DND-41 (cell line): ENCODE measurements at places on chromosomes 2 and 18.

DNA sequence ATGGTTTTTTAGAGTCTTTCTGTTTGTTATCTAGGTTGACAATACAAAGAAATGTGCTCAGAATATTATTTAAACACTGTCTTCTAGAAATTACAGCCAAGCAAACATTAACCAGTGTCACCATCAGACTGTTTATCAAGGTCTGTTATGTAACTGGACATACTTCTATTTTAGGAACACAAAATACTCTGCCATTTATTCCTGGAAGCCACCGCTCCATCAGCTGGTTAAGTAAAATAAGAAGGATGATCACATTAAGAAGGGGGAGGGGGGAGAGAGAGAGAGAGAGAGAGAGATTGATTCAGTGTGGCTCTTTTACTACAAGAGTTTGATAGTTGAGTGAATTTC, 47.9 kb downstream of the MBP start:
- no peaks in the 10 kb centered on the region for H3K27me3 ChIP-seq
- no peak overlapping the region for H3K4me3 ChIP-seq
- DNase-seq: no peak
- H3K4me1 ChIP-seq: peaks cover 48% of the 10 kb centered on the region
- H3K27ac ChIP-seq: peak overlapping the region; percentile 1; the same call in 1 of the 2 replicates

- no peak for DNase-seq
- H3K4me1 ChIP-seq: no peaks in the 10 kb centered on the region
- no peak overlapping the region for H3K27ac ChIP-seq
- H3K36me3 ChIP-seq: no peaks in the 10 kb centered on the region
- H3K27me3 ChIP-seq: peaks cover 16% of the 10 kb centered on the region
- no peak overlapping the region for H3K4me3 ChIP-seq
Observed at GRCh38 chr2:170284205-170284604, 106.3 kb downstream of the MYO3B start.

DNA sequence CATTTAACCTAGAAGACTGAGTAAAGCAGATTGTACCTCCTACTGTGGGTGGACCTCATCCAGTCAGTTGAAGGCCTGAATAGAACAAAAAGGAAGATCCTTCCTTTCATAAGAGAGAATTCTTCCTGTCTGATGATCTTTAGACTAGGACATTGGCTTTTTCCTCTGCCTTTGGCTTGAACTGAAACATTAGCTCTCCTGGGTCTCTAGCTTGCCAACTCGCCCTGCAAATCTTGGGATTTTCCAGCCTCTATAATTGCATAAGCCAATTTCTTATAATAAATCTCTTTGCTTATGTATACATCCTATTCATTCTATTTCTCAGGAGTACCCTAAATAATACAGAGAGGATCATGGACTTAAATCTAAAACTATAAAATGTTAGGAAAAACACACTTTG, 6.2 kb upstream of the KDSR start:
- no peaks in the 10 kb centered on the region for H3K36me3 ChIP-seq
- H3K4me3 ChIP-seq: no peak overlapping the region
- no peaks in the 10 kb centered on the region for H3K27me3 ChIP-seq
- no peak for DNase-seq
- H3K4me1 ChIP-seq: peaks cover 7% of the 10 kb centered on the region

DNA sequence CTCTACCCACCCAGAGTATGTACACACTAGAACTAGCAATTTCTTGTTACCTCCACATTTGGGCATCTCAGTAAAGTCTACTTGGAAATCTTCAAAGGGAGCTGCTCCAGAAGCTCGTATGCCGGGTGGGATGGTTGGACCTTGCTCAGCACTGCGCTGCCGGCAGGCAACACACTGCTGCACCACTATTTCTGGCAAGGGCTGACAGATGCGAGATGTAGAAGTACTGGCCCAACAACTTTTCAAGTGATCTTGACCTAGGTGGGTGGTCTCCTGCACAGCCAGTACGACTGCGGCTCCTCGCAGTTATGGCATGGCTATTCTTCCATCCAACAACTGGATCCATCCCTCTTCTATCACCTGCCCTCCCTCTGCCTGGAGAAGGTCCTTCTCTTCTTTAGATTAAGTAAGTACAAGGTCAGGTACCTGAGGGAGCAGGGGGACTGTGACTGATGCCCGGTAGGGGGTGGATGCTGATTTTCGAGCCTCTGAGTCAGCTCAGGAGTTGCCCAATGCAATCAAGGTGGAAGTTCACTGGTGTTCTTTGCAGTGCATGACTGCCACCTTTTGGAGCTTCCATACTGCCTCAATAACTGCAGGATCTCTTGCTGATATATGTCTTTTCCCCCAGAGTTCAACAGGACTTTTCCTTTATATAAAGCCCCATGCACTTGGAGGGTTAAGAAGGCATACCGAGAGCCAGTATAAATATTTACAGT, 100.4 kb upstream of the SLC1A4 start:
- H3K4me3 ChIP-seq: no peak overlapping the region
- no peaks in the 10 kb centered on the region for H3K4me1 ChIP-seq
- no peaks in the 10 kb centered on the region for H3K27me3 ChIP-seq

DNA sequence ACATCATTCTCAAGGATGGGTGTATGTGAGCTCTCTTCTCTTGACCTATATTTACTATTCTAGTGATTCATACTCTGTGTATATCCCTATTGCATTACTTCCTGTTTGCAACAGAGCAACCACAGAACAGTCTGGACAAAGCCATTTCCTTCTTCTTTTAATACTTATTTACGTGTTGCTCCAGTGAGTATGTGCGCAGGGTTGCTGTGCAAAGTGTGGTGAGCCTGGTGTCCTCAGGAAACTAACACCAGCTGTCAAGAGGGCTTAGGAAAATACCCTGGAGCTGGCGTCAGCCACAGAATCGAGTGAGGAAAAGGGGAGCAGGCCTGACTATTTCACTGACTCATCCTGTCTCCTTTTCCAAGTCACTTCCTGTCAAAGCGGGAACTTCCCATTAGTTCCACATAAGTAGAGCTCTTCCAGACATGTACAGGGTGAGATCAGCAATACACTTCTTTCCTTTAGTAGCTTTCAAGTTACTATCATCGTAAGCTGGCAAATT, 214.1 kb upstream of the COPS8 start:
- no peaks in the 10 kb centered on the region for H3K4me1 ChIP-seq
- H3K4me3 ChIP-seq: no peak overlapping the region
- H3K27ac ChIP-seq: no peak overlapping the region
- no peak for DNase-seq

DNA sequence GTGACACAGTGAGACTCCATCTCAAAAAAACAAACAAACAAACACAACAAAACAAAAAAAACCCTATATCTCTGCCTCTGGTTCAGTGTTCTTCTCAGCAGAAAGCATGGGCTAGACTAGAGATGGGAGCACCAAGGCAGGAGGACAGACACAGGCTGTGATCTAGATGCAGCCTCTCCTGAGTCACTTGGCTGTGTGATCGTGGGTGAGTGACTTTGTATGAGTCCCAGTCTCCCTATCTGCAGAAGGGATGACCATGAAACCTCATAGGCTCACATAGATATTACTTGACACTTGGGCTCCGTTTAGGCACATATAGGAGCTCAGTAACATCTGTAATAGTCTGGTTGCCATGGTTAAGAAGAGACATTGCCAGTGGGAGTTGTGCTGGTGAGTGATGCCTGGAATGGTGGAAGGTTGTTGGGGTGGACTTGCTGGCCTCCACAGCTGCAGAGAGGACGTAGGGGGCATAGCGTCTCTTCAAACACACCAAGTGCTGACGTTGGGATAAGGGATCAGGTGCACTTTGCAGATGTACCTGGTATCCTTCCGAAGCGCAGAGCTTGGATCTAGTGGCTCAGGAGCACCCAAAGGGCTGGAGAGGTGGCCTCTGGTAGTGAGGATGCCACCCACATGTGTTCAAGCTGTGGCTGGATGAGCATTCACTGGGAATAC, 318.9 kb upstream of the HS6ST1 start:
- no peaks in the 10 kb centered on the region for H3K36me3 ChIP-seq
- H3K4me1 ChIP-seq: no peaks in the 10 kb centered on the region
- H3K4me3 ChIP-seq: no peak overlapping the region
- H3K27ac ChIP-seq: no peak overlapping the region
- DNase-seq: peak; percentile 1

- peaks cover 13% of the 10 kb centered on the region for H3K4me1 ChIP-seq
- H3K27ac ChIP-seq: peak overlapping the region; percentile 56
- peak; percentile 4 for DNase-seq
- H3K4me3 ChIP-seq: no peak overlapping the region
Observed at GRCh38 chr2:223042704-223043118, 9.3 kb upstream of the KCNE4 start.

DNA sequence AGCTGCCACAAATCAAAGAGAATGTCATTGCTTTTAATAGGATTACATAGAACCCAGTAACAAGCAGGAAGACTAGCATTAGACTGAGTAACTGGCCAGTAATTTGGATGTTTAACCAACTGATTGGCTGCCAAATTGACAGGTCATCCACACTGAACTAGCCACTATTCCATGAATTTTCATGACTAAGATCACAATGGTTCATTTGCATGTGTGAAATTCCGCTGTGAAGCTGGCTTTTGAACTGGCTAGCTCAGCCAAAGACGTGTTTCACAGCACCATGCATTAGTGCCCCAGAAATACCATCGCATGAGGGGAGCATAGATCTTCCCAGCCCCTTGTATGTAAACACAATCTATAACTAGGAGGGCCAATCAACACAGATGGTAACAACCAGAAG, 649.8 kb downstream of the ARHGAP15 start:
- H3K27me3 ChIP-seq: no peaks in the 10 kb centered on the region
- no peak overlapping the region for H3K27ac ChIP-seq
- DNase-seq: no peak
- no peaks in the 10 kb centered on the region for H3K36me3 ChIP-seq
- H3K4me3 ChIP-seq: no peak overlapping the region
- H3K4me1 ChIP-seq: no peaks in the 10 kb centered on the region

DNA sequence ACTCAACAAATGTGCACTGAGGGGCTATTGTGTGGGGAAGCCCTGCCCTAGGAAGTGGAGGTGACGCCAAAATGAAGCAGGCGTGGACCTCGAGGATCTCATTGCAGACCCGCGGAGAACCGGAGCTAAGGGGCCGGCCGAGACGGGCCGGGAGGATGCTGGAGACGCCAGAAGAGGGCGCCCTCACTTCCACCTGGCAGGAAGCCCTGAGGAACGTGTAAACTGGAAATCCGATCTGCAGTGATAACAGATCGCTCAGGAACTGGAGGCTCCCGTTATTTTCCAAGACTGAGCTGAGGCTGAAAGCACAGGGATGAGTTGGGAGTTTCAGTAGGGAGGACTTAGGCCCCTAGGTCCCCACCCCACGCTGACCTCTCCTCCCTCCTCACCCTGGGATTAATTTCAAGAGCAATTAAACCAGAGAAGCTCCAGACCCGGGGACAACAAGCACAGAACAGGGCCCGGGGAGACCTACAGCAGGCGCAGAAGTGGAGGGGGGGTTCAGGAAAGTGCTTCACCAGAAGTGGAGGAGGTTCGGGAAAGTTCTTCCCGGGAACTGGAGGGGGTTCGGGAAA, 7.7 kb upstream of the COL6A3 start:
- peak; percentile 53 for DNase-seq
- peaks cover 4% of the 10 kb centered on the region for H3K4me1 ChIP-seq
- peaks cover 24% of the 10 kb centered on the region for H3K27me3 ChIP-seq
- no peak overlapping the region for H3K4me3 ChIP-seq

- H3K27ac ChIP-seq: no peak overlapping the region
- no peaks in the 10 kb centered on the region for H3K4me1 ChIP-seq
- no peak overlapping the region for H3K4me3 ChIP-seq
- H3K27me3 ChIP-seq: no peaks in the 10 kb centered on the region
Observed at GRCh38 chr18:41936471-41937134, 18.4 kb upstream of the PIK3C3 start.

DNA sequence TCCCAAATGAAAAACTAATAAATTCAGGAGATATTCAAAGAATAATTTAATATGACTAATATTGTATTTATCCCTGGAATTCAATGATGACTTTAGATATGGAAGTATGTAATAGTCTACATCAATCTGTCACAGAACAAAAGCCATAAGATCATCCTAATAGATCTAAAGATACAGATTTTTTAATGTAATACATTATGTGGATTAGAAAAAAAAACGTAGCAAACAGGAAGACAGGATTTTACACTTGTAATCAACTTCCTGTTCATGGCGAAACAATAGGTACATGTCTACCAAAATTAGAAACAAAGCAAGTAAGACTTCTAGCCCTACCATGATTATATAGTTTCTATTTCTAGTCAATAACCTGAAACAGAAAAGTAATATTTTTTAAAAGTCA, 192.2 kb downstream of the TTC32 start:
- H3K27ac ChIP-seq: no peak overlapping the region
- H3K4me1 ChIP-seq: no peaks in the 10 kb centered on the region
- no peaks in the 10 kb centered on the region for H3K36me3 ChIP-seq
- no peak overlapping the region for H3K4me3 ChIP-seq

DNA sequence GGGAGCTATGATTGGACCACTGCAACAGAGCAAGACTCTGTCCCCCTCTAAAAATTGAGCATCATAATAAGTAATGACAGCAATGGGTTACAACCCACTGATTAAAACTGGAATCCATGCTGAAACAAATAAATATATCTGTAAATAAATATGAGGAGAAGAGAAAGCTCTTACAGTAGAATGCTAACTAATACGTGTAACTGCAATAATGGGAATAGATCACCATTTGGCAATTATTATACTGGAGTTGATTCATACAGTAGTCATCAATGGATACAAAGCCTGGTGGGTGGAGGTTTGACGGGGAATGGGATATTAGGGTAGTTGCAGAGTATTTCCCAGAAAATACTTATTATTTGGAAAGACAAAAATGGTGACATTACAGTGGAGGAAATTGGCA, 6.1 kb upstream of the INO80B start:
- no peaks in the 10 kb centered on the region for H3K36me3 ChIP-seq
- DNase-seq: no peak
- no peak overlapping the region for H3K27ac ChIP-seq

DNA sequence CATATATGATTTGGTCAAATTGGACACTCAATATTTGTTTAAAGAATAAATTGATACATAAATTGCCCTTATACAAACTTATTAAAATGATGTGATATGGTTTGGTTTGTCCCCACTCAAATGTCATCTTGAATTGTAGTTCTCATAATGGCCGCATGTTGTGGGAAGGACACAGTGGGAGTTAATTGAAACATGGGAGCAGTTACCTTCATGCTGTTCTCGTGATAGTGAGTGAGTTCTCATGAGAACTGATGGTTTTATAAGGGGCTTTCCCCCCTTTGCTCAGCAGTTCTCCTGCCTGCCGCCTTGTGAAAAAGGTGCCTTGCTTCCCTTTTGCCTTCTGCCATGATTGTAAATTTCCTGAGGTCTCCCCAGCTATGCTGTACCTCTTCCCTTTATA, 34.0 kb upstream of the SLC8A1 start:
- H3K27ac ChIP-seq: no peak overlapping the region
- H3K27me3 ChIP-seq: no peaks in the 10 kb centered on the region
- H3K4me1 ChIP-seq: peaks cover 27% of the 10 kb centered on the region

DNA sequence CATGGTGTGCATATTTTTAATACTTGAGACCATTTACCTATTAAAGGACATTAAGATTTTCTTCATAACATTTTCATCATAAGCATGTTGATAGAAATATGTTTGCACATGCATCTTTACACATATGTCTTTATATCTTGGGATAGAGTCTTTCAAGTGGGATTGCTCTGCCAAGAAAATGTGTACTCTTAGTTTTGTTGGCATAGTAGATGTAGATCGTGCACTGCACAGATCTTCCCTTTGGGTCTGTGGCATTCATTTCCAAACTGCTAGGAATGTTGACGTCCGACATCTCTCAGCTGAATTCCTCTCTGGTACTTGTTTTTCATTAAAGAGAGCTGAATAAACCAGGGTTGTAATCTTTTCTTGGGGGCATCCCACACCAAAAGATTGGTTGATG, 183.2 kb upstream of the RPRM start:
- no peak overlapping the region for H3K27ac ChIP-seq
- no peak for DNase-seq
- H3K4me1 ChIP-seq: no peaks in the 10 kb centered on the region
- no peaks in the 10 kb centered on the region for H3K36me3 ChIP-seq
- H3K4me3 ChIP-seq: no peak overlapping the region
- no peaks in the 10 kb centered on the region for H3K27me3 ChIP-seq
